ENCODE measurements at places on chromosomes 16 and 17.

GRCh38 chr16:50276326-50276640 lies 9.9 kb downstream of the ADCY7 start:
- no peak for DNase-seq

GRCh38 chr17:41784207-41784744 lies 2.2 kb downstream of the JUP start:
- no peak for DNase-seq

GRCh38 chr16:12917653-12918052 lies 16.3 kb downstream of the SHISA9 start:
- DNase-seq: no peak

DNA sequence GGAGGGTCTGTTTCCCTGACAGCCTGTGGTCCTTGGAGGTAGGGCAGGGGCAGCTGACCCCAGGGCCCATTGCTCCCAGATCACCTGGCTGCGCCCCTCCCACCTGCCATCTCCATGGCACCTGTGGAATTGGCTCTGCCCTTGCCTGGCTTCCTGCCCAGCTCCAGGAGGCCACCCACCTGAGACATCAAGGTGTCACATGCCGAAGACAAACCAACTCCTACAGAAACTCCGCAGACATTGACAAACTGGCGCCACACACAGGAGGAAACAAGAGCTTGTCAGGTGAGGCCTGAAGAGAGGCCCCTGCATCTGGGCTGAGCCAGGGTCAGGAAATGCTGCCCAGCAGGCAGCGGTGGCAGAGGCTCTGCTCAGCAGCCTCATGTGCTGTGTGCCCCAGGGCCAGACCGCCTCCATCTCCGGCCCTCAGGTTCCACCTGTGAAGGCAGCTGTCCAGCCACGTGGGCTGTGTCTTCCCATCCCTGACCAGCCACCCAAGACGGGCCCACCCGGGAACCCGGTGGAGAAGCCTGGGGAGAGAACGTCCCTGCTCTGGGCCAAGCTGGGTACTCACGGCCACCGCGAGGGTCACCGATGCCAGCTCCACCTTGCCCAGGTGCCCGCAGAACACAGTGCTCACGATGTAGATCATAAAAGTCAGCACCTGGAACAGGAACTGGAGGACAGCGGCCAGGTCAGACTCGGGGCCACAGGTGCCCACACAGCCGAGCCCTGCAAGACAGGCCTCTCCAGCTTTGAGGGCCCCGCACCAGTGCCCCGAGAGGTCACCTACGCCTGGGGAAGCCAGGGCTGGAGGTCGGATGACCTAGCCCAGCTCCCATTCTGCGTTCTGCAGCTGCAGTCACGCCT lies 1.6 kb downstream of the SLC47A2 start:
- DNase-seq: no peak

- DNase-seq: peak; percentile 72
Observed at GRCh38 chr17:21214777-21215541, 998 bp upstream of the TMEM11 start.

- no peak for DNase-seq
Observed at GRCh38 chr17:58085039-58085715, 2.0 kb downstream of the DYNLL2 start.

DNA sequence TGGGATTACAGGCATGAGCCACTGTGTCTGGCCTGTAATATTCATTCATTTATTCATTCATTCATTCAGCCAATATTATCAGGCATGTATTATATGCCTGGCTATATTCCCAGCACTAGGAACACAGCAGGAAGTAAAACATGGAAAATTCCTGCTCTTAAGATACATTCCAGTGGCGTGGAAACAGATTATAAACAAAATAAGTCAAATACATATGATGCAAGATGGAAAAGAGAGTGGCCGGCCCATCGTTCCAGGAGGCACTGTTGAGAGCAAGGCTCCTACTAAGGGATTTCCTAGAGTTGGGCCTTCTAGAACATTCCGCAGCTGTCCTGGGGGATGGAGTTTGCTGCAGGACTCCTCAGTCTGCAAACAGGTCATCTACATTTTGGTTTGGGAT lies 17.7 kb downstream of the ADCY9 start:
- peak; percentile 39 for DNase-seq

- no peak for DNase-seq
Observed at GRCh38 chr16:15946257-15947044, 3.0 kb upstream of the ABCC1 start.

DNA sequence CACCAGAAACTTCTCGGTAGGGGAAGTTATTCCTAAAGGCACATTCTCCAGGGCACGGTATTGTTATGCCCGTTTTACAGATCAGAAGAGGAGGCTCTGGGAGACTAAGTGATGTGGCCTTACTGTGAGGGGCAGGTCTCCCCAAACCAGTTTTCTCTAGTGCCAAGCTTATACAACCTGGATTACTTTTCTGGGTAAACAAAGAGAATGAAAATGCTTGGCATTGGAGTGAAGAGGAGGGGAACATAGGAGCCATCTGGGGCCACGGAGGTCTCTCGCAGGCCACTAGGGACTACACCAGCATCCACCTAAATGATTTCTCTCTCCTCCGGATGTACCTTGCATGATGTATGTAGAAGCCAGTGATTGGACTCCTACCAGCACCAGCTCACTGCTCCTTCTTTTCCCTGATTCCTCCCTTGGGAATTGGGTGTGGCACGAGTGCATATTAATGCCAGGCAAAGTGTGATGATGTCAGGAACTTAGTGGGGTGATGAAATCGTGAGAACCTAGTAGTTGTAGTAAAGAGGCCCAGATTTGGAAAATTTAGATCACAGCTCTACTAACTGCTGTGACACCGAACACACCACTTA lies 674 bp downstream of the TOM1L1 start:
- no peak for DNase-seq

DNA sequence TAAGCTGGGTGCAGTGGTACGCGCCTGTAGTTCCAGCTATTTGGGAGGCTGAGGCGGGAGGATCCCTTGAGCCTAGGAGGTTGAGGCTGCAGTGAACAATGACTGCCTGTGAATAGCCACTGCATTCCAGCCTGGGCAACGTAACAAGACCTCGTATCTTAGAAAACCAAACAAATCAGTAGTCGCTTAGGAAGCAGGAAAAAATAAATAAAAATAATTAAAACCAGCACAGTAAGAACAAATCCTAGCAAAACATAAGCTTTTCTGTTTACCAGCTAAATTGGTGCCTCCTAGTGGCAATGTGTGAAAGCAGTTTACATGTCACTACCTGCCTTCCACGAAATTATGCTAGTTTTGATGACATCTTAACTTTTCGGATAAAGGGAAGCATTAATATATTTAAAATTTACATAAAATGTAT lies 1.3 kb downstream of the ARMC5 start:
- DNase-seq: no peak

DNA sequence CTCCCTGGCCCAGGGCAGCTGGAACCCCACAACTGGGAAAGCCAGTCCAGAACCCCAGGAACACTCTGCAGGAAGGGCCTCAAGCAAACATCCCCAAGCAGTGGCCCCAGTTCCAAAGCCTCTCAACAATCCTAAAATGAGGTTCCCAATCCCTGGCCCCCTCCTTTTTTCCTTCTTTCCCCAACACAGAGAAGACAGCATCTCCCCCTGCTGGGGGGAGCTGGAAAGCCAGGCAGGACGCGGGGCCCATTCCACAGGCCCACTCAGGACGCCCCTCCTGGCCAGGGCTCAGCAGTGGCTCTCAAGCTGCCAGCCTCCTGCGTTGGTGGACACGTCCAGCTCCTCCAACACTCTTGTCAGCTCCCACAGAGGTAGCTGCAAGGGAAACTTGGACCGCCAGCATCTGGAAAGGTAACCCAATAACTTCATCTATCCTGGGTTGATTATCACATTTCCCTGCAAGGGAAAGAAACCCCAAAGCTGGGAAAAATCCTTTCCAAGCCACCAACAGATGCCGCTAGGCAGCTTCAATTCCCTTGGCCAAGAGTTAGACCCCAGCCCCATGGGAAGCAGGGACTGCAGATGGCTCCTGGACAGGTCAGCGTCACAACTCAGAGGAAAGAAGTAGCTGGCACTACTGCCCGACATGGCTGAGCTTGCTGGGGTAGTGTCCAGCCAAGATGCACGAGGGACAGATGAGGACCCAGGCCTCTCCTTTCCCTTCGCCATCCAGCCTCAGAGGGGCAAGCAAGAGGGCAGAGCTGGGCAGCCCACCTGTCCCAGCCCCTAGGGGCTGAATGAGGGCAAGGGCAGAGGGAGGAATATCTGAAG lies 7.6 kb downstream of the HDAC5 start:
- DNase-seq: no peak

GRCh38 chr17:66727634-66728570 lies 107.0 kb upstream of the CACNG5 start:
- DNase-seq: no peak

- DNase-seq: no peak
Observed at GRCh38 chr17:18185391-18185790, 1.8 kb downstream of the ALKBH5 start.

GRCh38 chr17:42002792-42003301 lies 14.4 kb downstream of the DNAJC7 start:
- no peak for DNase-seq

GRCh38 chr17:50145532-50146229 lies 4.8 kb downstream of the PPP1R9B start:
- DNase-seq: no peak

- peak; percentile 51 for DNase-seq
Observed at GRCh38 chr16:68416057-68417046, 32.0 kb downstream of the SMPD3 start.

DNA sequence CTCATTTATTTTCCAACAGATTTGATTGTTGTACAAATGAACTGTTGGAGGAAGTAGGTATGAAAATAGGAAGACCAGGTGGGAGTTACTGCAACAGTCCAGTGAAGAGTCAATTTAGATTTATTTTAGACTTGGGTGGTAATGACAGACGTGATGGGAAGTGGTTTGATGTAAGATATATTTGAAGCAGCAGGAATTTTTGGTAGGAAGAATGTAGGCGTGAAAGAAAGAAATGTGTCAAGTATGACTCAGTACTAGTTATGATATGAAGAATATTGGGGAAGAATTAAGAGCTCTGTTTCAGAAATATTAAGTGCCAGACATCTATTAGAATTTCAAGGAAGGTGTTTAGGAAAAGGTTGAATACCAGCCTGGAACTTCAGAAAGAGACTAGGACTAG lies 247.9 kb upstream of the AXIN2 start:
- DNase-seq: no peak

DNA sequence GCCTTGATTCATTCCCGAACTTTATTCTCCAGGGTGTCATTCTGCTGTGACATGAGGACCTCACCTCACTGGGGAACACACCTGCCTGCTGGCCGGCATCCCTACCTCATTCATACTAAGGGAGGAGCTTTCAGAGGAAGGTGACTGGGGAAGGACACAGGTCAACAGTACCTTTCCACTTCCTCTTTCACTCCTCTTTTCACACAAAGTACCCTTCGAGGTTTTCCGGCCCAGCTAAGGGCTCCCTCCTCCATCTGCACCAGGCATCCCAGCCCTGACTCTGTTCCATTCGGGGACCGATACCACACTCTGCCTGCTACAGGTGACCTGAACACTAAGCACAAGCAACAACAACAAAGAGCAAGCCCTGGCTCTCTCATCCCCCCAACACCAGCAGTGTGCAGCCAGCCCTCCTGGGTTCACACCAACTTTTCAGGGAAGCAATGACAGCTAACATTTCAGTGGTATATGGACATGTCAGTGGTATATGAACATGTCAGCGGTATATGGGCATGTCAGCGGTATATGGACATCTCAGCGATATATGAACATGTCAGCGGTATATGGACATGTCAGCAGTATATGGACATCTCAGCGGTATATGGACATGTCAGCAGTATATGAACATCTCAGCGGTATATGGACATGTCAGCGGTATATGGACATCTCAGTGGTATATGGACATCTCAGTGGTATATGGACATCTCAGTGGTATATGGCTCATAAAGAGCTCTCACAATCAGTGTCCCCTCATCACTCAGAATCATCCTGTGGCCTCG lies 16.0 kb downstream of the TRIM25 start:
- DNase-seq: peak; percentile 10

- DNase-seq: no peak
Observed at GRCh38 chr17:35684055-35684802, 47.2 kb upstream of the RASL10B start.

- DNase-seq: no peak
Observed at GRCh38 chr17:48444516-48445247, 14.7 kb upstream of the SKAP1 start.

GRCh38 chr17:42171831-42172230 lies 9.1 kb downstream of the KCNH4 start:
- no peak for DNase-seq

GRCh38 chr16:48525201-48526057 lies 84.6 kb downstream of the N4BP1 start:
- DNase-seq: no peak

GRCh38 chr17:58403311-58403710 lies 14.0 kb downstream of the RNF43 start:
- no peak for DNase-seq

- no peak for DNase-seq
Observed at GRCh38 chr17:21024024-21024423, 18.8 kb downstream of the USP22 start.

- no peak for DNase-seq
Observed at GRCh38 chr17:73643852-73644144, 447 bp downstream of the SDK2 start.

DNA sequence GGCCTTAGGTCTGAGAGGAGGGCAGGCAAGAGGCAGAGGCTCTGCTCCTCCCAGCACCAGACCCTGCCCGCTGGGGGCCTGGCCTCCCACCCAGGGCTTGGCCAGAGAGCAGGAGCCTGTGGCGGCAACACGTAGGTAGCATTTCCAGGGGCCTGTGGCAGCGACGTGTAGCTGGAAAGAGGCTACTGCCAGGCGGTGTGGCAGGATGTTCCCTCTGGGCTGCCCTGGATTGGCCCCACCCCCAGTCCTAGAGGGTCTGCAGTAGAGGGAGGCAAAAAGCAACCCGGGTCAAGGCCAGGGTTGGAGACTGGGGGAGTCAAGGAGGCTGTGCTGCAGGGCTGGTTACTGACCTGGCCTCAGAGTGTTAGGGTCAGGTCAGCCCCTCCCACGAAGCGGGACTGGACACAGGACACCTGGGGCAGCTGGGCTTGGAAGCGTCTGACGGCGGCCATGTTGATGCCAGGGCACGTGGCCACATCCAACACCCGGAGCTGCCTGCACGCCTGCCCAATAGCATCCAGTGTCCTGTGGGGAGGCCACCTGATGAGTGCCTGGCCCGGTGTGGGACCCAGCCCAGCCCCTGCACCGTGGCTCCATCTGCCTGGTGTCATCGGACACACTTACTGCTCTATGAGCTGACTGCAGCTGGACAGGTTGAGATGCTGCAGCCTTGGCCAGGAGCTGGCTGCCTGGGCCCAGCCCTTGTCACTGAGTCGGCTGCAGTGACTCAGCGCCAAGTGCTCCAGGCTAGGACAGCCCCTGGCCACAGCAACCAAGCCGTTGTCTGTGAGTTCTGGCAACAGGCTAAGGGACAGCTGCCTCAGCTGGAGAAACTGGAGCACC lies 8.5 kb downstream of the ELMO3 start:
- no peak for DNase-seq

- no peak for DNase-seq
Observed at GRCh38 chr16:76748461-76749348, 442.3 kb upstream of the MON1B start.

- DNase-seq: no peak
Observed at GRCh38 chr17:2571523-2572303, 21.7 kb upstream of the PAFAH1B1 start.

- no peak for DNase-seq
Observed at GRCh38 chr16:56163089-56163488, 28.2 kb upstream of the GNAO1 start.

GRCh38 chr17:6249732-6250131 lies 179.6 kb downstream of the WSCD1 start:
- no peak for DNase-seq

Measured in tibial artery (tissue), 4 donors.